ENCODE measurements at places on chromosomes 6 and 20. TPM values are rescaled to one million over a fixed set of nuclear protein-coding genes. Genes with fewer than 3 reads are reported as not detected.

HLA-F gene
- 9.8 TPM for total RNA-seq

COL21A1 gene
- 1.0 TPM for total RNA-seq

HLA-DQA2 gene
- total RNA-seq = not detected

PLTP gene
- total RNA-seq = 56.6 TPM

ZNF391 gene
- 5.9 TPM for total RNA-seq

DPPA5 gene
- total RNA-seq = not detected

DNA sequence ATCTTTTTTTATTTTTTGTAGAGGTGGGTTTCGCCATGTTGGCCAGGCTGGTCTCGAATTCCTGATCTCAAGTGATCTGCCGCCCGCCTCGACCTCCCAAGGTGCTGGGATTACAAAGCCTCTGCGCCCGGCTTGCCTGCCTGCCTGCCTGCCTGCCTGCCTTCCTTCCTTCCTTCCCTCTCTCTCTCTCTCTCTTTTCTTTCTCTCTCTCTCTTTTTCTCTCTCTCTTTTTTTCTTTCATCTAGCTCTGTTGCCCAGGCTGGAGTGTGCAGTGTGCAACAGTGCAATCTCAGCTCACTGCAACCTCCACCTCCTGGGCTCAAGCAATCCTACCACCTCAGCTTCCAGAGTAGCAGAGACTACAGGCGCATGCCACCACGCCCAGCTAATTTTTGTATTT is 4.6 kb upstream of the ILRUN start:
- no peak for DNase-seq
- peaks cover 14% of the 10 kb centered on the region for H3K4me1 ChIP-seq
- H3K27ac ChIP-seq = no peak overlapping the region
- no peaks in the 10 kb centered on the region for H3K27me3 ChIP-seq

DNA sequence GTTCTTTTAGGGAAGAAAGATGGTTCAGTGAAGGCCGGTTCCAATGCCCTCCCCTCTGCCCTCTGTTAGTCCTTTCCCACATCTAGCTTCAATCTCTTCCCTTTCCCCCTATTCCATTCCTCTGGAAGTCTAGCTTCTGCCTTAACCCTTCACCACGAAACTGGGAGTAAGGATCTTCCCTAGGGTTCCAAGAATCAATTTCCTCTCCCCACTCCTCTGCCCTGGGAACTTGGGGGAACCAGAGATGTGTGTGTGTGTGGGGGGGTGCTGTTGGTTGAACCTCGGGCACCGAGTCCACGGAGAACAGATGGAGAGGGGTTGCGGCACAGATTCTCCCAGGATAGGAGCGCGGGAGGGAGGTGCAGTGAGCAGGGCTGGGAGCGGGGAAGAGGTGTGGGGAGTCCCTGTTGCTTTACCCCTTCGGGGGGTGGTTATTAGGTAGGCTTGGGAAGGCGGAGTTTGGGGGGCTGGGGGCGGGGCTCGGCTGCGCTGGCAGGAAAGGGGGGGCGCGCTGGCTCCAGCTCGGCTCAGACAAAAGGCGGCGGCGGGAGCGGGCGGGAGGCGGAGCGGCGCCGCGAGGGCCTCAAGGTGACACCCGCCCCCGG is at the start of gene TMEM151B:
TSS of gene TMEM151B (plus strand) at position 530 of the 605 bp plus-strand sequence. CDS start 293 bp downstream, outside the sequence.
- H3K4me1 ChIP-seq = no peaks in the 10 kb centered on the region

GRCh38 chr6:235763-236360 is 56.4 kb upstream of the DUSP22 start:
- no peak overlapping the region for H3K4me3 ChIP-seq
- H3K27ac ChIP-seq = no peak overlapping the region

DNA sequence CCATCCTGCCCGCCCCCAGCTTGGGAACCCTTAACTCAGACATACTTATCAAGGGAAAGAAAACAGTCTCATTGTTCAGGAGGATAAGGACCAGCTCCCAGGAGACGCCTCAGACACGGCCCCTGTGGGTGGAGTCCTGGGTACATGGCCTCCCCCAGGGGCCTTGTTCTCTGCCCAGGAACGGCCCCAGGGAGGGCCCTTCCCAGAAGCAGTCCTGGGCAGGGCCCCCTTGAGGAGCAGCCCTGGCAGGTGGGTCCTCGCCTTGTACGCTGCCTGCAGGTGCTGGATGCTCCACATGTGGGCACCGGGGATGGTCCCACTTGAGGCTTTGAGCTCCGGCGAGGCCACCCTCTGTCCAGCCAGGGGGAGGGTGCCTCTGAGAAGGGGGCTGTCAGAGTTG is 4.5 kb upstream of the GATA5 start:
- H3K4me1 ChIP-seq = peaks cover 11% of the 10 kb centered on the region
- no peak for DNase-seq
- H3K4me3 ChIP-seq = no peak overlapping the region
- H3K36me3 ChIP-seq = no peaks in the 10 kb centered on the region
- H3K27me3 ChIP-seq = peaks cover 30% of the 10 kb centered on the region
- no peak overlapping the region for H3K27ac ChIP-seq

DNA sequence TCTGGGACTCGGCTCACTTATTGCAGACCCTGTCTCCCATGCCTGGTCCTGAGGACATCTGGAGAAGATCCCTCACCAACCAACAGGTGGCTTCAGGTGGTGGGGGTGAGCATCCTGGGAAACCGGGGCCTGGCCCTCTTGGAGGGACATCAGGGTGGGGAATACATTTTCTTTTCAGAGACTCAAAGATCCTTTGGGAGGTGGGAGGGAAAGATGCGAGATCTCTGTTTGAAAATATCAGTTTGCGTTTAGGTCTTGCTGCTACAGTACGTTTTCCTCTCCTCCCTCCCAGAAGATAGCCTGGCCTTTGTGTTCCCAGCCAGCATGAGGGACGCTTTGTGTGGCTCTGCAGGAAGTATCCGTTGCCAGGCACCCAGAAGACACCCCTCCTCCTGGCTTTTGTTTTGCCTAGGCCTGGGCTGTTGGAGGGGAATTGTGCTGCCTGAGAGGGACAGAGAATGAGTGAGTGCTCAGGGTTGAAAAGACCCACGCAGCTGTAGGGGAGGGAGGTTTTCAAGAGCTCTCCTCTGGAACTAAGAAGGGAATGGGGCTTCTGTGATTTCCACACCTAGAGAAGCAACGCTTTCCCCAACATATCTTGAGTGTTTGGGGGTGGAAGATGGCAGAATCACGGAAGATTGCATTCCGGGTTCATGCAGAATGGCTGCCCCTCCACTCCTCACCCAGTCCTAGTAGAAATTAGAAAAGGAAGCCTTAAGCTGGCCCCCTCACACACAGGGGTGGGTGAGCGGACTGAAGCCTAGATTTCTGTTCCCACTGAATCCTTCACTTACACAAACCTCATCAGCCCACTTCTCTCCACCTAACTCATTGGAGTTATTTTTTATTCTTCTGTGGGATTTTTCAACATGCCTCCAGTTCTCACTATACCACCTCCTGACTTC is 22.0 kb upstream of the SLC2A12 start:
- no peaks in the 10 kb centered on the region for H3K27me3 ChIP-seq
- H3K4me3 ChIP-seq = no peak overlapping the region
- DNase-seq = no peak
- no peak overlapping the region for H3K27ac ChIP-seq
- no peaks in the 10 kb centered on the region for H3K36me3 ChIP-seq
- H3K4me1 ChIP-seq = peaks cover 8% of the 10 kb centered on the region

GRCh38 chr6:142275236-142276006 is 26.4 kb upstream of the ADGRG6 start:
- peak; percentile 53 for DNase-seq
- H3K27ac ChIP-seq = no peak overlapping the region
- peaks cover 29% of the 10 kb centered on the region for H3K4me1 ChIP-seq
- H3K36me3 ChIP-seq = no peaks in the 10 kb centered on the region

DNA sequence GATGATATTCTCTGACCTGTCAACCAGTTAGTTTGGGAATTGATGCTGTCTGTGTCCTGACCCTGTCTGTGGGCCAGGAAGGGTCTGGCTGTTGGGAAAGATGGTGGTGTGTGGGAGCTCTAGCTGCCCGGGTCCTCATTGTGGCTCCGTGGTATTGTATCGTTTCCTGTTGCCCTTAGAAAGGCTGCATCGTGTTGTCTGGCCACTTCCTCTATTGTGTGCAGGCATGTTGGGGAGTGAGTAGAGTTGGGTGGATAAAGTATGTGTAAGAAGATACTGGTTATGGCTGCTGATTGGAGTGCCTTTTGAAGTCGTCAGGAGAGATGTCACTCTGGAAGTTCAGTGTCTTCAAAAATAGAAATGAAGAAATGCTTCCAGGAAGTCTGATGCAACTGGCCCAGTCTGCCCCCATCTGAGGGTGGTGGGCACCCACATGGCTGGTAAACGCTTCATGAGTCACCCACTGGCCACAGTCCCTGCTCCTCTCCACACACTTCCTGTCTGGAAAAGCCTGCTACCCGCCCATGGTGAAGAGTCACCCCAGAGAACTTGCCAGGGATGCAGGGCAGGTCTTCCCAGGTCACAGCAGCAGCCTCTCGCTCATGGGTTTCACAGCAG is 27.9 kb downstream of the PPARD start:
- peak overlapping the region; percentile 92 for H3K27ac ChIP-seq
- H3K27me3 ChIP-seq = no peaks in the 10 kb centered on the region
- peaks cover 17% of the 10 kb centered on the region for H3K36me3 ChIP-seq
- peaks cover 42% of the 10 kb centered on the region for H3K4me1 ChIP-seq
- no peak overlapping the region for H3K4me3 ChIP-seq

DNA sequence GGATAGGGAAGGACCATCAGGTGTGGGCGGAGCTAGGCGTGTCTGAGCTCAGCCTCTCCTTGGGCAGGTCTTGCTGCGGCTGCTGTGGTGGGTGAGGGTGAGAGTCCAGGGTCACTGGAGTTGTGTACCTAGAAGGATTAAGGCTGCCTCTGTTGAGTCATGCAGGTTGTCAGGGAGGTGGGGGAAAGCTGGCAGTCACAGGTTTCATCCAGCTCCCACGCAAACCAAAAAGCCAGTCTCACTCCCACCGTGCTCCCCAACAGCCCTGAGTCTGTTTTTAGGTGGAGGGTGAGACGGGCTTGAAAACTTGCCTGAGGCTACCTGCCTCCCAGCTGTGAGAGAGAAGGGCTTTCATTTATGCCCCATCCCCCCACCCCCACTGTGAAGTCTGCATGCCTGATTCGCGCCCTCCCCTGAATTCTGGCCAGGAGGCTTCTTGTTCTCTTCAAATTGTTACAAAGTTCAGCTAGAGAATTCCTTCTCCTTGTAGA is 161.5 kb downstream of the MYLK4 start:
- no peaks in the 10 kb centered on the region for H3K36me3 ChIP-seq
- peaks cover 14% of the 10 kb centered on the region for H3K4me1 ChIP-seq
- no peaks in the 10 kb centered on the region for H3K27me3 ChIP-seq
- peak; percentile 75 for DNase-seq
- H3K27ac ChIP-seq = peak overlapping the region; percentile 66

DNA sequence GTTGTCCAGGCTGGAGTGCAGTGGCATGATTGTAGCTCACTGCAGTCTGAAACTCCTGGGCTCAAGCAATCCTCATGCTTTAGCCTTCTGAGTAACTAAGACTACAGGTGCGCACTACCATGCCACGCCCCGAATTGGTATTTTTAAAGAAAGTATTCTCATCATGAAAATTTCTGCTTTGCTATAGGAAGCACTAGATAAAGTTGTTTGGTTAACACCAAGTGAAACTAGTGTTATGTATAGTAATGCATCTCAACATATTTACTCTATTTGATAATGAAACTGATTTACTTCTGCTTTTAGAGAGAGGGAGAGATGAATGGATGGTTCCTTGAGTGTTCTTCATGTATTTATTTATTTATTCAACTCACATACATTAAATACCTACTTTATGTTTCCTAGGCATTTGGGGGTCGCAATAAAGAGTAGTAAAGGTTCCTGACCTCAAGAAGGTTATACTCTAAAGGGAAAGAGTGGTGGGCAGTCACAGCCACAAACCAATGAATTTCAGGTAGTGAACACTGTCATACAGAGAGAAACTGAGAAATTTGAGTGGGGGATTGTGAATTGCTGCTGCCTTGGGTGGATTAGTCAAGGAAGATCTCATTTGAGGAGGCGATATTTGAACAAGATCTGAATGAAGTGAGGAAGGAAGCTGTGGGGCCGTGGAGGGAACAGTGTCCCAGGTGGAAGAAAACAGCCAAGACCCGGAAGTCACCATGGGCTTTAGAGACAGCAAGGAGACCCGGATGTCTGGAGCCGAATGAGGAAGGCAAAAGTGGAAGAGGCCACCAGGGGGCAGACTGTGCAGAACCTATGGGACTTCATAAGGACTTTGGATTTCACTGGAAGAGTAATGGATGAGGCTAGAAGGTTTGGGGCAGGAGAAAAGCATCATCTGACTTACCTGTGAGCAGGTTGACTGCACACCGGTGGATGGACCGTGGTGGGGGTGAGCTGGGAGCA is 185.6 kb downstream of the TSHZ2 start:
- peaks cover 7% of the 10 kb centered on the region for H3K4me1 ChIP-seq
- no peak overlapping the region for H3K27ac ChIP-seq
- peak; percentile 82 for DNase-seq
- H3K27me3 ChIP-seq = no peaks in the 10 kb centered on the region
- no peak overlapping the region for H3K4me3 ChIP-seq

- H3K27ac ChIP-seq = peak overlapping the region; percentile 99
- no peaks in the 10 kb centered on the region for H3K27me3 ChIP-seq
- H3K4me1 ChIP-seq = peaks cover 51% of the 10 kb centered on the region
Measured at GRCh38 chr6:14734416-14735340, 511.2 kb upstream of the JARID2 start.

DNA sequence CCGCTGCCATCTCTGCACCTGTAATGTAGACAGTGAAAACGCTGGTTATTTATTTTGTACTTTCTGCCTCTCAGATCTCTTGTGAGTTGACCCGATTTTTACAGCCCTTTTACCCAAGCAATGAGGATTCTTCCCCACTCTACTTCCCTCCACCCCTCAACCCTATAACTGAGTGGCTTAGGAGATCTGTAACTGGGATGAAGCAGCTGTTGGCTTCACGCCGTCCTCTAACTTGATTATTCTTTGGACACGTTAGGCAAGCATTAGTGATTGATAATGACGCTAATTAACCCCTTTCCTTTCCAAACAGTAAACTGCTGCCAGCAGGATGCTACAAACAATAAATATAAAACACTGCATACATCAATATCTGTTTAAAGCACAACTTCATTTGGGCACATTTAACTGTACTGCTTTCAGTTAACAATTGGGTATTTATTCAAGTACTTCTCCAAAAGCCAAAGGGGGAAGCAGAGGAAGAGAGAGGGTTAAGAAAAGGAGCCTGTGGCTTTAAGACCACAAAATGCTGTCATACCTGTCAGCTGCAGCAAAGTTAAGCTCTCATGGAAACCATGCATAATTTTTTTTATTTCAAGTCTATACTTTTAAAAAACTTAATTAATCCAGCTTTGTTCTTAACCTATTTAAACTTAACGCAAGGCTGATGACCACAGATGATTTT is 21.2 kb downstream of the TFAP2A start:
- no peak overlapping the region for H3K4me3 ChIP-seq
- H3K4me1 ChIP-seq = no peaks in the 10 kb centered on the region
- H3K27ac ChIP-seq = no peak overlapping the region
- H3K36me3 ChIP-seq = peaks cover 12% of the 10 kb centered on the region
- H3K27me3 ChIP-seq = no peaks in the 10 kb centered on the region
- no peak for DNase-seq
